ENCODE measurements at places on chromosomes 1 and 21. TPM values are rescaled to one million over a fixed set of nuclear protein-coding genes. Genes with fewer than 3 reads are reported as not detected.

The REN gene
- 0.30 TPM for total RNA-seq

The S100A7A gene
- 0.30 TPM for total RNA-seq

The AMY1C gene
- total RNA-seq: not detected

The DIRAS3 gene
- total RNA-seq: 1.4 TPM

The FCRL2 gene
- 0.20 TPM for total RNA-seq

The EDARADD gene
- 3.0 TPM for total RNA-seq

The RAB42 gene
- total RNA-seq: 6.4 TPM

The KCNH1 gene
- 0.59 TPM for total RNA-seq

The SLC2A5 gene
- total RNA-seq: 9.1 TPM

The TFF1 gene
- total RNA-seq: not detected

The ARV1 gene
- 9.5 TPM for total RNA-seq

The GGPS1 gene
- 17.4 TPM for total RNA-seq

All from skin of body (tissue), 3 donors.